GM23338 (cell line): ENCODE measurements at places on chromosomes 7 and 10. TPM values are rescaled to one million over a fixed set of nuclear protein-coding genes. Genes with fewer than 3 reads are reported as not detected.

The VENTX gene
- 6.3 and 8.1 TPM in 2 replicates for total RNA-seq

The ANKRD61 gene
- 0.42 and 0.70 TPM in 2 replicates for total RNA-seq

The EBF3 gene
- total RNA-seq = 0.23 and 0.49 TPM in 2 replicates

The PPP1R3A gene
- 0.28 TPM in 1 of 2 replicates, not detected in the other for total RNA-seq

The CUBN gene
- total RNA-seq = 0.23 and 1.8 TPM in 2 replicates

The GPR15LG gene
- not detected in 2 replicates for total RNA-seq

The SLC26A3 gene
- not detected in 2 replicates for total RNA-seq

GRCh38 chr10:114295393-114295792, 56.3 kb downstream of the VWA2 start:
- no peaks in the 10 kb centered on the region for H3K4me1 ChIP-seq
- H3K36me3 ChIP-seq = peaks cover 15% of the 10 kb centered on the region
- H3K27ac ChIP-seq = no peak overlapping the region
- H3K4me3 ChIP-seq = no peak overlapping the region

DNA sequence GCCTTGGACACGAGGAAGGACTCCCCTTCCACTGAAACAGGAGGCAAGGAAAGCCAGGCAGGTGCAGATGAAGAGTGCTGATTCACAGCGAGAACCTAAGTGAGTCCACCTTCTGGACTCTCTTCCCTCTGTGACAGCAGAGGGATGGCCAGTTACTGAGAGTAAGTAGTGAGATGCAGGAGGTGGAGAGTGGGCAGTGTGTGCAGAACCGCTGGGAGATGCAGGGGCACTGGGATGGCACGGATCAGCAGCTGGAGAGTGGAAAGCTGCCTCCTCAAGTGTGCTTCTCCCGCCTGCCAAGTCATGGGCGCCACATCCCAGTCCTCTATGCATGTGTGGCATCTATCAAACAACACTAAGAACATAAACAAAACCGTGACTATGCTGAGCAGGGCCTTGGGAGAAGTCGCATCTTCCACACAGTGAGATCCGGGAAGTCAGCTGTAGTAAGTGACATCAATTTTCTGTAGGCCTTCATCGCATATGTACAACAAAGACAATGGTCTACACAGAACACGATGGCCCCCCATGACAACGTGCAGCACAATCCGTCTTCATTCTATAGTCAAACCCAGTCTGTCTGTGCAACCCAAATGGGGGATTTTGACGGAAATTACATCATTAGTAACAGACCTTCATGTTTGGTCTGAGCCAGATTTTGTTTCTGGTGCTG, 217.4 kb upstream of the KLF14 start:
- H3K36me3 ChIP-seq = no peaks in the 10 kb centered on the region
- peaks cover 26% of the 10 kb centered on the region for H3K4me1 ChIP-seq
- H3K27me3 ChIP-seq = no peaks in the 10 kb centered on the region
- no peak for DNase-seq
- H3K4me3 ChIP-seq = no peak overlapping the region
- peak overlapping the region; percentile 90 for H3K27ac ChIP-seq

- H3K4me3 ChIP-seq = no peak overlapping the region
- H3K27me3 ChIP-seq = no peaks in the 10 kb centered on the region
- no peaks in the 10 kb centered on the region for H3K4me1 ChIP-seq
- DNase-seq = no peak
- no peaks in the 10 kb centered on the region for H3K36me3 ChIP-seq
- no peak overlapping the region for H3K27ac ChIP-seq
These were observed 59.6 kb upstream of the FAM180A start for GRCh38 chr7:135808206-135808605.

DNA sequence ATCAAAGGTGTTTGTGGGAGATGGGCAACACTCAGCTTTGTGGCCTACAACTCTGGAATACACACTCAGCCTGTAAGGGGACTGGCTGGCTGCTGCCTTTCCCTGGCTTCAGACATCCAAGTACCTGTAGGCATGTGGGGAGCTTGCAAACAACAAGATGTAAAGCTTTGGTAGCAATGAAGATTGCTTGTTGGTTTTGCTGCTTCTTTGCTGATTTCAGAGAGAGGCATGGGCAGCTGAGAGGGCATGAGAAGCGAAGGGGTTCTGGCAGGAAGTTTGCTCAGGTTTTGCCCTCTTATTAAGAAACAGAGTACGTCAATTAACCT, 434.8 kb downstream of the LRMDA start:
- H3K36me3 ChIP-seq = no peaks in the 10 kb centered on the region
- H3K27ac ChIP-seq = no peak overlapping the region
- H3K4me1 ChIP-seq = no peaks in the 10 kb centered on the region
- no peaks in the 10 kb centered on the region for H3K27me3 ChIP-seq
- no peak for DNase-seq

DNA sequence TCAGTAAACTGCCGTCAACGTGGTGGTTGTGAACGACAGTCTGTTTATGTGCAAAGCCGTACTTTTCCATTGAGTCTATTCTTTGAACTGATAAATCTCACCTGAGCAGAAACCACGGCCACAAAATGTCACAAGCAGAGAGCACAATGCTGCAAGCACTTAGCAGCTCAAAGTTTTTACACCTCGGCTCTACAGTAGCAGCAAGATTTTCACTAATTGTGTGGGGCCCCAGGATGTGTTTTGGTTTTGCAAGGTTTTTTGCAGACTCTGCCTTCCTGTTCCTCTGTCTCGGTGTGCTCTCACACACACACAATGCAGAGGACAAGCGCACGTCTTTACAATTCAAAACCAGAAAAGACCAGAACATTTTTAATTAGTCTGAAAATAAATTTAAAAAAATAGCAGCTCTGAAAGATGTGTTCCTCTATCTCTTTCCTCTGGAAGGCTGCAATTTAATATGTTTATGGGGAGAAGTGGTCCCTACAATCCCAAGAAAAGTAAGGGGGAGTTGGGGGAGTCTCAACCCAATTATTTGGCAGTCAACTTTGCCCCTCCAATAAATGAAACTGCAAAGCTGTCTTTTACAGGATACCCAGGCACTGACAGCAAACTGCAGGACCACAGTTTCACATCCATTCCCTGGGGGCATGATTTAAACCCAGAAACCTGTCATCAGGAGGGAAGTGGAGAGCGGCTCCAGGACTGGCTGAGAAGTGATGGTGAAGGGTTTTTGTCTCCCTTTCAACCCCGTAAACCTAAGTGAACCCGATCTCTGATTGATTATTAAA, 73.8 kb upstream of the SFMBT2 start:
- peak; percentile 21 for DNase-seq
- no peak overlapping the region for H3K4me3 ChIP-seq
- no peaks in the 10 kb centered on the region for H3K36me3 ChIP-seq
- H3K4me1 ChIP-seq = peaks cover 9% of the 10 kb centered on the region

- DNase-seq = peak; percentile 79
- H3K27me3 ChIP-seq = no peaks in the 10 kb centered on the region
- H3K4me1 ChIP-seq = peaks cover 20% of the 10 kb centered on the region
- no peak overlapping the region for H3K27ac ChIP-seq
These were observed 17.3 kb upstream of the BLOC1S2 start for GRCh38 chr10:100303724-100304319.

GRCh38 chr10:49707585-49707984, 28.1 kb downstream of the C10orf53 start:
- H3K27ac ChIP-seq = no peak overlapping the region
- no peaks in the 10 kb centered on the region for H3K27me3 ChIP-seq
- no peaks in the 10 kb centered on the region for H3K4me1 ChIP-seq
- no peak for DNase-seq
- no peaks in the 10 kb centered on the region for H3K36me3 ChIP-seq

- no peak overlapping the region for H3K27ac ChIP-seq
- H3K4me1 ChIP-seq = no peaks in the 10 kb centered on the region
- no peaks in the 10 kb centered on the region for H3K27me3 ChIP-seq
- H3K4me3 ChIP-seq = no peak overlapping the region
- H3K36me3 ChIP-seq = no peaks in the 10 kb centered on the region
- DNase-seq = no peak
These were observed 95.8 kb downstream of the CFAP58 start for GRCh38 chr10:104449391-104449790.

- DNase-seq = no peak
- H3K4me3 ChIP-seq = no peak overlapping the region
- no peaks in the 10 kb centered on the region for H3K27me3 ChIP-seq
- peaks cover 17% of the 10 kb centered on the region for H3K4me1 ChIP-seq
- no peaks in the 10 kb centered on the region for H3K36me3 ChIP-seq
These were observed 148.4 kb upstream of the KLF14 start for GRCh38 chr7:130882396-130882795.

GRCh38 chr10:99431190-99431760, 851 bp upstream of the GOT1 start:
- H3K4me3 ChIP-seq = peak overlapping the region; percentile 70
- H3K27me3 ChIP-seq = no peaks in the 10 kb centered on the region
- peaks cover 6% of the 10 kb centered on the region; the same call in 1 of the 2 replicates for H3K4me1 ChIP-seq
- H3K36me3 ChIP-seq = no peaks in the 10 kb centered on the region

DNA sequence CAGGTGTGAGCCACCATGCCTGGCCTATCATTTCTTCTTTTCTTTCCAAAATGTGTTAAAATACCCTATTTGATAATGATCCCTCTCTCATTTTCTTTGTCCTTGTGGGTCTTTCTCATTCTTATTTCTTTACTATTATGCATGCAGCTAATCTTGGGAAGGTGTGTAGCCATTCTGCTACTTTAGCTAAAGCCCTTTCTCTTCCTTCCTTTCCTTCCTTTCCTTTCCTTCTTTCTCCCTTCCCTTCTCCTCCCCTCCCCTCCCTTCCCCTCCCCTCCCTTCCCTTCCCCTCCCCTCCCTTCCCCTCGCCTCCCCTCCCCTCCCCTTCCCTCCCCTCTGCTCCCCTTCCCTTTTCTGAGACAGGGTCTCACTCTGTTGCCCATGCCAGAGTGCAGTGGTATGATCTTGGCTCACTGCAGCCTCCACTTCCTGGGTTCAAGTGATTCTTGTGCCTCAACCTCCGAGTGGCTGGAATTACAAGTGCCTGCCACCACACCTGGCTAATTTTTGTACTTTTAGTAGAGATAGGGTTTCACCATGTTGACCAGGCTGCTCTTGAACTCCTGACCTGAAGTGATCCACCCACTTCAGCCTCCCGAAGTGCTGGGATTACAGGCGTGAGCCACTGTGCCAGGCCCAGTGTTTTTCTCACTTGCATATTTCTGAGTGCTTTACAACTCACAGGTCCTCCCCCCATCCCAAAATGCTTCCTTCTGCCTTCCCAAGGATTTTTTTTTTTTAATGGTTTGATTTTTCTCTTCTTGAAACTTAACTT, 42.3 kb downstream of the HIP1 start:
- H3K4me3 ChIP-seq = no peak overlapping the region
- no peaks in the 10 kb centered on the region for H3K36me3 ChIP-seq
- H3K4me1 ChIP-seq = 0 out of 2 replicates have a peak, but pooled peaks cover 3% of the 10 kb centered on the region
- no peaks in the 10 kb centered on the region for H3K27me3 ChIP-seq
- no peak for DNase-seq

- no peaks in the 10 kb centered on the region for H3K36me3 ChIP-seq
- DNase-seq = no peak
- H3K4me1 ChIP-seq = no peaks in the 10 kb centered on the region
- no peak overlapping the region for H3K4me3 ChIP-seq
- no peak overlapping the region for H3K27ac ChIP-seq
These were observed 11.4 kb downstream of the SCIN start for GRCh38 chr7:12581897-12582296.

DNA sequence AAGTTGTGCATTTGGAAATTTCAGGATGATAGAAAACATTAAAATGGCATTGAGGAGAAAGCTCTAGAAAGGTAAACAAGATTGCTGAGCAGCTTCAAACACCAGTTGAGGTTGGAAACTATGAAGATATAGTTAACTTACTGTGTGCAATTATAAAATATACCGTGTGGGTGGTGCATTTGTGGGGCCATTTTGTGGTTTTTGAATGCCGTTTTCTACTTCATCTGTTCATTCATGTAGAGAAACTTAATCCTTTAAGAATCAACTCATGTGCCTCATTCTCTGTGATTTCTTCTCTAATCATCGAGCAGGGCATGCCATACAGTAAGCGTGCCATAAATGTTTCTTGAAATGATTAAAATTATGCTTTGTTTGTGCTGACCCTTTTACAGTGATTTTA, 232.8 kb upstream of the TEX47 start:
- no peaks in the 10 kb centered on the region for H3K27me3 ChIP-seq
- no peak overlapping the region for H3K4me3 ChIP-seq
- no peaks in the 10 kb centered on the region for H3K36me3 ChIP-seq
- DNase-seq = no peak
- H3K4me1 ChIP-seq = peaks cover 5% of the 10 kb centered on the region; the same call in 1 of the 2 replicates

DNA sequence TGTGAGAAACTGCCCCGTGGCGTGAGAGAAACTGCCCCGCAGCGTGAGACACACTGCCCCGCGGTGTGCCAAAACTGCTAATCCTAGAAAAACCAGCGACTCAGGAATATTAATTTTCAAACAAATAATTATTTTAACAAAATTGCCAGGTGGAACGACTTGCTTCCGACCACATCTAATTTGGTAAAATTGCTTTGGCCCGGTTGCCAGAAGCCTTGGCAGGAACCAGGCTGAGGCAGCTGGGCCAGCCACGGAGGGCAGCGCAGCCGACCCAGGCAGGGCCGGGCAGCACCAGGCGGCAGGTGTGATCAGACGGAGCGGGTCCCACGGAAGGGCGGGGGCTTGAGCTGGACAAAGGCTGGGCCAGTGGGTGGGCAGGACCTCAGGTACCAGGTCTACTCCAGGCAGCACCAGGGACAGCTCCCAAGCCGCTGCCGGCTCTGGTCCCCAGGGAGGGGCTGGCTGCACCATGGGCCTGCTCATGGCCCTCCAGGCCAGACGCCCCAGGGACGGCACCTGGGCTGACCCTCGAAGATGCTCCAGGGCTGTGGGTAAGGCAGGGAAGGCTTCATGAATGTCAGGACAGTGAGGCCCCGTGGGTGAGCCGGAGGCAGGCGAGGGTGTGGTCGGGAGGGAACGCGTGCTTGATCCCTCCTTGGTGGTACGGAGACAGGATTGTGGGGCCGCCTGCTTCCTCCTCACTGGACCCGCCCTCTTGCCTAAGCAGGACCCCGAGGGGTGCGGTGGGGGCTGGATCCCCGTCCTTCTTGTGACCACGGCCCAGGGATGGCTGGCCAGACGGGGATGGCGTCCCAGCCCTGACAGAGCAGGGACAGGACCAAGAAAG, 7.7 kb upstream of the ADGRA1 start:
- DNase-seq = peak; percentile 79
- H3K4me3 ChIP-seq = no peak overlapping the region
- H3K27ac ChIP-seq = no peak overlapping the region
- no peaks in the 10 kb centered on the region for H3K36me3 ChIP-seq

DNA sequence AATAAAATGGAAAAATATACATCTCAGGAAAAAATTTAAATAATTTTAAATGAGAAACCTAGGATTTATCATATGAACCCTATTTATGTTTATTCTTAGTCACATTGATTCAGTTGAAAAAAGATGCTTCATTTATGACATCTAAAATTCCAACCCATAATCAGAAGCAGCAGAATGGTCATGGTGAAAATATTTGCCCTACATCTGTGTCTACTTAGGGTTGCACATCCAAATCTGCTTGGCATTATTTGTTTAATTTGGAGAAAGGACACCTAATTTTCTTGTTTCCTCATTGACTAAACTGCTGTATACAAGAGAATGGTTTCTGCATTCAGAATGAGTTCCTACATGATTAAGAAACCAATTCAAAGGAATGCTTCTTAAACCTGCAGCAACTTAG, 72.9 kb upstream of the SKAP2 start:
- H3K27me3 ChIP-seq = no peaks in the 10 kb centered on the region
- no peak overlapping the region for H3K27ac ChIP-seq
- peaks cover 10% of the 10 kb centered on the region for H3K4me1 ChIP-seq
- DNase-seq = no peak
- no peaks in the 10 kb centered on the region for H3K36me3 ChIP-seq

GRCh38 chr10:132403511-132404168, 6.6 kb downstream of the PWWP2B start:
- peaks cover 15% of the 10 kb centered on the region; the same call in 1 of the 2 replicates for H3K4me1 ChIP-seq
- H3K36me3 ChIP-seq = no peaks in the 10 kb centered on the region
- H3K4me3 ChIP-seq = no peak overlapping the region
- no peaks in the 10 kb centered on the region for H3K27me3 ChIP-seq
- no peak for DNase-seq
- no peak overlapping the region for H3K27ac ChIP-seq

GRCh38 chr10:59037506-59037905, 138.9 kb upstream of the PHYHIPL start:
- H3K36me3 ChIP-seq = no peaks in the 10 kb centered on the region
- no peaks in the 10 kb centered on the region for H3K4me1 ChIP-seq
- no peaks in the 10 kb centered on the region for H3K27me3 ChIP-seq
- no peak overlapping the region for H3K27ac ChIP-seq
- no peak for DNase-seq
